CD4-positive, alpha-beta memory T cell (primary cell): ENCODE measurements at places on chromosomes 3 and 15.
A peak's percentile ranks its signal among the peaks of the same experiment; 100 is the strongest.

GRCh38 chr3:68876112-68876713, 56.1 kb downstream of the TAFA4 start:
- peak; percentile 58 for DNase-seq

DNA sequence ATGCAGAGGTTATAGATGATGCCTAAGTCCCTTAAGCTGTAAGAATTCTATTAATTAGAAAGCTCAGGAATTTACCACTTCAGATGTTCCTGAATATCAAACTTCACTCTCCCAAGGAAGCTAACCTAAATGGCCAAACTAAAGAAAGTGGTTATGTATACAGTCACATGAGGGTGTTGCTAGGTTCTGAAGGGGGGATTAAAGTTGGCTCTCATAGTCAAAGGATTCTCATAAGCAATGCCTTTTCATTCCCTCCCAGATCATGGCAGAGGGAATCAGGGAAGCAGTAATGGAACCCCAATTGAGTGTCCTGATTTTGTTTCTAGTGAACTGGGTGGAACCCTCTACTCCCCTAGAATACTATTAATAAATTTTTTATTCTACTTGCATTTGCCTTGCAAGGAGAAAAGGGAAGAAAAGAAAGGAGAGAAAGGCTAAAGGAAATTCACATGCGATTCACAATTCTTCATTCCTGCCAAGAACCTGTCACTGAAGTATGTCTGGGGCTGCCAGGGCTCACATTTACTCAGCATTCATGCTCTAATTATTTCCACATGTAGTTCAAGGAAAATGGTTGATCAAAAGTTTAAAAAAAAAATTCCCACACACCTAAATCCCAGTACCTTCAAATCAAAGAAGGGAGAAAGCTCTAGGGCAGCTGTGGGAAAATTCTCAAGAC, 25.1 kb downstream of the FSTL1 start:
- DNase-seq, result no peak

DNA sequence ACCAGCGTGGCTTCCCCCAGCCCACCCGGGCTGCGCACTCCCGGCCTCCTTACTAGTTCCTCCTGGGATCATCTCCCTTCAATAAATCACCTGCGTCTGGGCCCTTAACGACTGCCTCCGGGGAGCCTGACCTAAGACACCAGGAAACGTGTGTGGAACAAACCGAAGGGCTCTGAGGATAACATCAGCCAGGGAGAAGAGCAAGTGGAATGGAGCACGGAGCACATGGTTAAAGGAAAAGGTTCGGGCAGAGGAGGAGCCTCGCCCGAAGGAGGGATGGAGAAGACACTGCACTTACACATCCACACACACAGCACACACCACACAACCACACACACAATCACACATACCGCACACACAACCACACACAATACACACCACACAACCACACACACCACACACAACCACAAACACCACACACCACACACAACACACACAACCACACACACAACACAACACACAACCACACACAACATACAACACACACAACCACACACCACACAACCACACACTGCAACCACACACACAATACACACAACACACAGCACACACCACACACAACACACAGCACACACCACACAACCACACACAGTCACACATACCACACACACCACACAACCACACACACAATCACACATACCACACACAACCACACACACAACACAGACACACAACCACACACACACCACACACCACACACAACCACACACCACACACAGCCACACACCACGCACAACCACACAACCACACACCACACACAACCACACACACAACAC, 24.7 kb downstream of the CPN2 start:
- DNase-seq, result no peak

GRCh38 chr3:30233913-30234646, 372.3 kb upstream of the TGFBR2 start:
- DNase-seq, result no peak

DNA sequence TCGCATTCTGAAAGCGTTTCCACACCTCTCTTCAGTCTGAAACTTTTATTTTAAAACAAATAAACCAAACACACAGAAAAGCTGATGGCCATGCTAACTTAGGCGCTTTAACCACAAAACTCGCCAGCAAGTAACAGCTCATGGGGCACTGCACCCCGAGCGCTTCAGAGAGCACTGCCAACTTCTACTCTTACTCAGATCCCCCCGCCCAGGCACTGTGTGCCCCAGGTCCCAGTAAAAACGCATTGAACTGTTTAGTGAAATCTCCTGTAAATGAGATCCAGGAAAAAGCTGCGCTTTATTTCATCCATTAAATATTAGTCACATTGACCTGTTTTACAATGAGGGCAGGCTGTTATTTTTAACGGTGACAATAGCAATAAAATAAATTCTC, 99.7 kb downstream of the LRIG1 start:
- no peak for DNase-seq

DNA sequence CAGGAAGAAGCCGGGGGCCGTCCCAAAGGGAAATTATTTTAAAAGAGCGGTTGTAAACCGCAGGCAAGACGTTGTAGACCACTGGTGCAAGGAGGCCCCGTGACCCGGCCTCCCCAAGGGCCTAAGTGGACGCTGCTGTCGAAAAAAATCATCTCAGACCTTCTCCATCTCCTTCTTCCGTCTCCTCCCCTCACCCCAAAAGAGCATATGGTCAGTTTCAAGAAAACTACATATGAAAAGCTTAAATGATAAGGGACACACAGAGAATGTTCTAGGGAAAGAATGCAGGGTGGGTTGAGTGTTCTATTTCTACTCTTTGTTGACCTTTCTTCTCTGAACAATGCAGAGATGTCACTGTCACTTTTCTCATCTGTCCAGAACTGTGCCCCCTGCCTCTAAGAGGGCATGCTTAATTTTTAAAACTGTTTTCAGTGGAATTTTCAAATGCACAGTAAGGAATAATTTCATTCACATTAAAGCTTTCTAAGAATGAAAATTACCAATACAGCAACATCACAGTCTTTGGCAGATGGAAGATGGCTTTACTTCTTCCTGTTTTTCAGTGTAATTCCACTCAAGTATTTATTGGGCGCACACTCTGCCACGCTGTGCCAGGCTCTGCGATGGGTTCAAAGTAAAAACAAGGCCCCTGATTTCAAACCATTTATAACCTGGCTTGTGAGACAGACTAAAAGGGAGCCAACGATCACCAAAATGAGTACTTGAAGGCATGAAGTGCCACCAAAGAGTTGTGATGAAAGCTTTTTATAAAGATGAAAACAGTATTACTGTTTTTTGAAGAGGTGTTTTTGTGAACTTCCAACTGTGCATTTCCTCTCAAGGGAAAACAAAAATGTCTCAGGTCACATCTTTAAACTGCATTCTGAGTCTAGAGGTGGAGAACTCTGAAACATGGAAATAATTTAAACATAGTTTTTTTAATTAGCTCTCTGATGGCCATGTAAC, 891 bp upstream of the TOP2B start:
- peak; percentile 17 for DNase-seq

DNA sequence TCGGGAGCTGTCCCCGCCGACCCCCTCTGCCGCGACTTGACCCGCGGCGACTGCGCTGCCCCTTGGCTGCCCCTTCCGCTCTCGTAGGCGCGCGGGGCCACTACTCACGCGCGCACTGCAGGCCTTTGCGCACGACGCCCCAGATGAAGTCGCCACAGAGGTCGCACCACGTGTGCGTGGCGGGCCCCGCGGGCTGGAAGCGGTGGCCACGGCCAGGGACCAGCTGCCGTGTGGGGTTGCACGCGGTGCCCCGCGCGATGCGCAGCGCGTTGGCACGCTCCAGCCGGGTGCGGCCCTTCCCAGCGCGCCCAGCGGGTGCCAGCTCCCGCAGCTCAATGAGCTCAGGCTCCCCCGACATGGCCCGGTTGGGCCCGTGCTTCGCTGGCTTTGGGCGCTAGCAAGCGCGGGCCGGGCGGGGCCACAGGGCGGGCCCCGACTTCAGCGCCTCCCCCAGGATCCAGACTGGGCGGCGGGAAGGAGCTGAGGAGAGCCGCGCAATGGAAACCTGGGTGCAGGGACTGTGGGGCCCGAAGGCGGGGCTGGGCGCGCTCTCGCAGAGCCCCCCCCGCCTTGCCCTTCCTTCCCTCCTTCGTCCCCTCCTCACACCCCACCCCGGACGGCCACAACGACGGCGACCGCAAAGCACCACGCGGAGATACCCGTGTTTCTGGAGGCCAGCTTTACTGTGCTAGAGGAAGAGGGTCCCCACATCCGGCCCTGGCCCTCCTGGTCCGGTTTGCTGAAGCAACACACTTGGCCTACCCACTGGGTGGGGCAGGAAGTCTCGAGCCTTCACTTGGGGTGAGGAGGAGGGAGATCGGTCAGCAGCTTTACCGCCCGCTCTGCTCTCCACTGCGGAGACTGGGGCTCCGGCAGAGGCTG, at the start of gene RASSF1:
RASSF1 (minus strand) TSS at position 389 of the 882 bp plus-strand sequence; CDS start at position 358, 31 bp downstream.
- DNase-seq, result peak; percentile 58

GRCh38 chr3:73600293-73600938, 24.3 kb downstream of the PDZRN3 start:
- DNase-seq, result no peak

GRCh38 chr3:130851277-130851676, 42.6 kb upstream of the ATP2C1 start:
- DNase-seq, result no peak

GRCh38 chr3:69442771-69443311, 57.0 kb upstream of the FRMD4B start:
- no peak for DNase-seq

GRCh38 chr3:38655708-38656300, 6.3 kb upstream of the SCN5A start:
- DNase-seq, result peak; percentile 40
